ENCODE measurements at places on chromosomes 2 and 18.
A peak's percentile ranks its signal among the peaks of the same experiment; 100 is the strongest.

- no peak for DNase-seq
Observed at GRCh38 chr2:150729495-150729955, 242.1 kb upstream of the RND3 start.

GRCh38 chr18:76670564-76671288 lies 151.6 kb upstream of the ZNF236 start:
- no peak for DNase-seq

DNA sequence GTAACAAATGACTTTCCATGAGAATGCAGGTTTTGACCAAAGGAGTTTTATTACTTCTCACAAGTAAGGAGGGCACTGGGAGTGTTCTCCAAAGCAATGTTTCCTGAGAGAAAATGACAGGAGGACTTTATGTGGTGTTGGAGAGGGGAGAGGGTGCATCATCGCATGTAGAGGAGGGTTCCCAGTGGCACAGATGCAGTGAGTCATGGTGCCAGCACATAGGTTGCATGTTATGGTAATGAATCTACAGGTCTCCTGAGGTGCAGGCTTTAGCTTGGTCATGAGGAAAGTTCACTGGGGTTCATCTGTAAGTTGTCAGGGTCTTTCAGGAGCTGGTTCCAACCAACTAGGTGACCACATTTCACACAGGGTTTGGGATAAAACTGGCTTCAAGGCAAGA lies 30.4 kb downstream of the NAT8 start:
- DNase-seq = no peak

- DNase-seq = no peak
Observed at GRCh38 chr2:8722986-8723385, 41.1 kb downstream of the ID2 start.

DNA sequence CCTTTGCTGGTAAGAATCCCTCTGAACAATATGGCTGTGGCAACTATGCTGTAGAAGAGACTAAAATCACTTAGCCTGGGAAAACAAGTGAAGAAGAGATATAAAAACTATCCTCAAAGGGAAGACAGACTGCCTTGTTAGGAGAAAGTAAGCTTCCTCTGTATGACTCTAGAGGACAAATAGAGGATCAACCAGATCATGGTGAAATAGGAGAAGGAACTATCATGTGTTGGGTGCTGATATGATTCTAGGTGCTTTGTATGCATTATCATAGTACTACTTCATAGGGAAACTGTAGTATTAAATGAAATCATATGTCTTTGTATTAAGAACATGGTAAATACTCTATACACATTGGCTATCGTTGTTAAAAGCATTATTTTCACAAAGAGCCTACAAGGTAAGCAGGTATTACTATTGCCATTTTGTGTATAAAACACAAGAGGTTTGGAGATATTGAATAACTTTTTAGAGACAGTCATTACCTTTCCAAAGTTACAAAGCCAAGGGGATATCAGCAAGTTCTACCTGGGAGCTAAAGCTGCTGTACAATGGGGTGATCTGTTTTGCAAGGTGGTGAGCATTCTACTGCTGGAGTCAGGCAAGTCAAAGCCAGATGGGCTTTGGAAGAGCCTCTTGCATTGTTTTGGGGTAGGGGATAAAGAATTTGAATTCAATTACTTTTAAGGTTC lies 402.6 kb downstream of the ALK start:
- no peak for DNase-seq

GRCh38 chr18:44944461-44944860 lies 263.8 kb downstream of the SETBP1 start:
- no peak for DNase-seq

DNA sequence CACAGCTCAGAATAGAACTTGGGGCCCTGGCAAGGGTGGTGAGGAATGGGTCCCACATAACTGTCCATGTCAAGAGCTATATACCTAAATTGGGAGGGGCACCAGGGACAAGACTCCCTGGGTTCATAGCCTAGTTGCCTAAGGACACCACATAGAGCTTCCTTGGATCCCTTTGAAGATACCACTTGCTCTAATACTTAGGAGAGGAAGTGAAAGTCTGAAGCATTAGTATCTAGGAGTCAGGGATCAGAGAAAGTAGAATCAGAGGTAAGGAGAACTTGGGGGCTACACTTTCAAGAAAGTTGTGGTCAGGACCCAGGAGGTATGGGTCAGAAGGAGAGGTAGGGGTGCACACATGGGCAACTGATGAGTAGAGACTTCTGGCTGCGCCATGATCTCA lies 318.2 kb upstream of the SLC39A10 start:
- no peak for DNase-seq

DNA sequence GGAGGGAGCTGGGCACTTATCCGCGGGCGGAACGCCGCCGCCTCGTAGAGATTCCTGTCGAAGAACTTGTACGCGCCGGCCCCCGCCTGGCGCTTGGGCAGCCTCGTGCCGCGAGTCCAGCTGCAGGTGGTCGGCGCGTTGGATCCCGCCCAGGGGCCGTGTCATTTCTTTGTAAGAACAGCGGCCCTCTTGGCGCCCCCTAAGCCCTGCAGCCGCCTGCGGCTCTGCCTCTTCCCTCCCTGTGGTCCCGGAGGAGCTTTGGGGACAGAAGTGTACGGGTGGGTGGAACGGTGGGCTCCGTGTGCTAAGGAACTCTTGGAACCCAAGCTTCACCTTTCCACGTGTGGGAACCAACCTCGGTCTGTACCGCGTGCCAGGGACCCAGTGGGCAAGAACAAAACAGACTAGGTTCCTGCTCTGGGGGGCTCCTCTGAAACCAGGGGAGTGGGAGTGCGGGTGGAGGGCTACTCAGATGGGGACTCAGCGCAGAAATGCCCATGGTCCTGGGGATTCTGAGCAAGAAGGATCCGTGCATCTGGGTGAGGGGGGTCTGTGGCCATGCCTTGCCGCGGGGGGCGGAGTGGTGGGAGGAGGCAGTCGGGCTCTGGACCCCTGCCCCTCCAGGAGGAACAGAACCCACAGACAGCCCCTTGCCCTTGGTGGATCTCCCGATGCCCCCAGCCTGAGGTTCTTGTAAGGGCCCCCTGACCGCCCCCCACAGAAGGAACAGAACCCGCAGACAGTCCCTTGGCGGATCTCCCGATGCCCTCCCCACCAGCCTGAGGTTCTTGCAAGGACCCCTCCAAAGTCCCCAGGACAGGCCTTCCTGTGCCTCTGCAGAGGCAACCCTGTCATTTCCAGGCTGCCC lies 1.5 kb downstream of the GPC1 start:
- no peak for DNase-seq

DNA sequence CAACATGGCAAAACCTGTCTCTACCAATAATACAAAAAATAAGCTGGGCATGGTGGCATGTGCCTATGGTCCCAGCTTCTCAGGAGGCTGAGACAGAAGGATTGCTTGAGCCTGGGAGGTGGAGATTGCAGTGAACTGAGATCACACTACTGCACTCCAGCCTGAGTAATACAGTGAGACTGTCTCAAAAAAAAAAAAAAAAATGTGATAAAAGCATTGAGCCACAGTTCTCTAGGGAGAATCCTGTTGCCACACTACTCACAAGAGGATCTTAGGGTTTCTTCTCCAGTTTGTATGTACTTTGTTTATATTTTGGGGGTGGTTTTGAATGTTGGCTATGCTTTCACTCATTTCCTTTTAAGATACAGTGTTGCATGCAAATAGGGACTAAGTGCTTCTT lies 62.0 kb downstream of the TMEM185B start:
- DNase-seq = no peak

DNA sequence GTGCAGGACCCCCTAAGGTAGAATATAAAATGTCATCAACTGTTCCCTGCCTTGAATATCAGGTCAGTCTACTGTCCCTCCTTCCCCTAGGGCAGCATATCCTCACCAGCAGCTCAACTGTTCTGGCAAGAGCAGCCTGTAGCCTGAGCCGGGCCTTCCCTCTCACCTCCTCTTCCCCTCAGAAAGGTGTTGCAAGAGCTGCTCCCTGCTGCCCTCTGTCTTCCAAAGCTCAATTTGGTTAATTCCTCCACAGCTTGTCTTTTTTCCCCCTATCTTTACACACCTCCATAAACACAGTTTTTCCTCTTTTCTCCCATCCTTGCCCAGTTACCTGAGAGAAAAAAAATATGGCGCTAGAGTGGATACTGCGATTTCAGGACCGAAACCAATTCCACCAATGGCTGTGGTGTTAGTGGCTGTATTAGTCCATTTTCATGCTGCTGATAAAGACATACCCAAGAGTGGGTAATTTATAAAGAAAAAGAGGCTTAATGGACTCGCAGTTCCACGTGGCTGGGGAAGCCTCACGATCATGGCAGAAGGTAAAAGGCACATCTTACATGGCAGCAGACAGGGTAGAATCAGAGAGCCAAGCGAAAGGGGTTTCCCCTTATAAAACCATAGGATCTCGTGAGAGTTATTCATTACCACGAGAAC lies 184.7 kb downstream of the MREG start:
- peak; percentile 5 for DNase-seq

DNA sequence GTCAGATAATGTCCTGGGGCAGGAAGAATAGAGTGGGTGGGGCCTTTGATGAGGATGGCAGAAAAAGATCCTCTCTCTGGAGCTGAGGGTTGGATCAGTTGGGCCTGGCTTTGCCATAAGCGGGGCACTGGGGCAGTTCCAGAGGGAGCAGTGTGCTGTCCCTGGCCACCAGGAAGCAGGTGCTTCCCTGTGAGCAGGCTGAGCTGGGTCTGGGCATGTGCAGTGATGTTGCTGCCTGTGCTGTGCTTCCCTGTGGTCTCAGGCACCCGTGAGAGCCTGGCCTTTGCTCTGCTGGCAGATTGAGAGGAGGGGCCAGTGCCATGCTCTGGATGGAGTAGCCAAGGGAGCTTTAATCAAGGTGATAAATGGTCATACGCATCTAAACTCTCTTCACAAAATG lies 14.6 kb upstream of the NPPC start:
- DNase-seq = no peak

DNA sequence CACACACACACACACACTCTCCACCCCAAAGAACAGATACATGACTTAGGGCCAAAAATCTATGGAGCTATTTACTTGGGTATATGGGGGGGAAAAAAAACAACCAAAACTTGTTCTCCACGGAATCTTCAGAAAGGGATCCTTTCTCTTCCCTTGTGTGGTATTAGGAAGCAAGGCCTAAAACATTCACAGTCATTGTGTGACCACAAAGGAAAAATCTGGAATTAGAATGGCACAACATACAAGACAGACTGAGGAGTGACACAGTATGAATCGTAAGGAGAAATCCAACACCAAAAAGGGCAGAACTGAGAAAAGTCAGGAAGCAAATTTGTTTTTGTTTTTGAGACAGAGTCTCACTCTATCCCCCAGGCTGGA lies 70.3 kb downstream of the ASXL2 start:
- DNase-seq = no peak

- no peak for DNase-seq
Observed at GRCh38 chr18:23958036-23958435, 56.5 kb upstream of the TTC39C start.

GRCh38 chr2:190467575-190468083 lies 59.5 kb downstream of the MFSD6 start:
- DNase-seq = no peak
